HS-5 (cell line): ENCODE measurements at places on chromosomes 2 and 18.

- no peak for DNase-seq
Measured at GRCh38 chr2:28981016-28981441, at the start of gene TOGARAM2. TOGARAM2 (plus strand) TSS chr2:28981298; CDS start chr2:28994835, 13,537 bp downstream.

DNA sequence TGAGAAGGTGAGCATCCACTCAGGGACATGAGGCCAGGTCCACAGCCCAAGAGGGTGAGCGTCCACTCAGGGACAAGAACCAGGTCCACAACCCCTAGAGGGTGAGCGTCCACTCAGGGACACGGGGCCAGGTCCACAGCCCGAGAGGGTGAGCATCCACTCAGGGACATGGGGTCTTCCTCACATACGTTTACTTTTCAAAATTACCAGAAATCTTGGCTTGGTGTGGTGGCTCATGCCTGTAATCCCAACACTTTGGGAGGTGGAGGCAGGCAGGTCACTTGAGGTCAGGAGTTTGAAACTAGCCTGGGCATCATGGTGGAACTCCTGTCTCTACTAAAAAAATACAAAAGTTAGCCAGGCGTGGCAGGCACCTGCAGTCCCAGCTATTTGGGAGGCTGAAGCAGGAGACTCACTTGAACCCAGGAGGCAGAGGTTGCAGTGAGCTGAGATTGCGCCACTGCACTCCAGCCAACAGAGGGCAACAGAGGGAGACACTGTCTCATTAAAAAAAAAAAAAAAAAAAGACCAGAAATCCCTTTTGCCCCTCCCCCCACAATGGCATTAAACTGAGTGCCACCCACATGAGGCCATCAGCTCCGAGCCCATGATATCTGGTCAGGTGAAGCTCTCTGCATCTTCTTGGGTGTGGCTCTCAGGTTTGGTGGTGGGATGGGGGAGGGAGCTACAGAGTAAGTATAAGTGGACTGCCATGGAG, 9.0 kb upstream of the MBP start:
- DNase-seq: no peak

DNA sequence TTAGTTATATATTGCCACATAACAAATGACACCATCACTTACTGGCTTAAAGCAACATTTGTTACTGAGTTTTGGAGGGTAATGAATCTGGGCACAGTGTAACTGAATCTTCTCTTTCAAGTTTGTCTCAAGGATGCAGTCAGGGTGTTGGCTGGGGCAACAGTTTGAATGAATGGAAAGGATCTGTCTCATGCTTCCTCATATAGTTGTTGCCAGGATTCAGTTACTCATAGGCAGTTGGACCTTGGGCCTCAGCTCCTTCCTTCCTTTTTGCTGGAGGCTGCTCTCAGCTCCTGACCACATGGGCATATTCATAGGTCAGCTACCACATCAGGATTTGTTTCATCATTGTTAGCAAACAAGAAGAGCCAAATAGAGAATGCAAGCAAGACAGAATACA, 466.1 kb upstream of the MC4R start:
- no peak for DNase-seq

DNA sequence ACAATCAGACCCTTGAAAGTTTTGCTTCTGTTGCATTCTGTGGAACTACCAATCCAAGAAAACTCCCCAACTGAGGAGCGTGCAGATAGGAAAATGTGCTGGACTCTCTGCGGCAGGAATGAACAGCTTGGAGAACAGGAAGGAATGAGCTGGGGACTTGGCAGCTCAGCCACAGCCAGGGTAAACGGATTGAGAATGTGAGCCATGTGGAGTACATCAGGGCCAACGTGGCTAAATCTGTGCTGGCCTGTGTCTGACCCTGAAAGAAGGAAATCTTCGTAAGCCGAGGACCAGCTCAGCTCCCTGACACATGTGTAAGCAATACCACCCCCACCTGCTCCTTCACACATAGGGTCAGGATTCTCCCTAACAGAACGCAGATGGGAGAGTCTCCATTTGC, 1023.7 kb downstream of the BCL11A start:
- DNase-seq: no peak

GRCh38 chr18:27823053-27823452, 353.9 kb downstream of the CDH2 start:
- no peak for DNase-seq

GRCh38 chr2:35220461-35220860, 1135.1 kb upstream of the CRIM1 start:
- peak; percentile 10 for DNase-seq
